ENCODE measurements at places on chromosomes 6 and 20. TPM values are rescaled to one million over a fixed set of nuclear protein-coding genes. Genes with fewer than 3 reads are reported as not detected.
A peak's percentile ranks its signal among the peaks of the same experiment; 100 is the strongest.

- peaks cover 1% of the 10 kb centered on the region for H3K27me3 ChIP-seq
- H3K4me3 ChIP-seq, result no peak overlapping the region
- H3K4me1 ChIP-seq, result no peaks in the 10 kb centered on the region
- DNase-seq, result no peak
- no peaks in the 10 kb centered on the region for H3K36me3 ChIP-seq
- H3K27ac ChIP-seq, result no peak overlapping the region
These were observed 39.0 kb downstream of the CAP2 start for GRCh38 chr6:17432356-17432755.

- H3K36me3 ChIP-seq, result no peaks in the 10 kb centered on the region
- H3K27me3 ChIP-seq, result no peaks in the 10 kb centered on the region
- DNase-seq, result no peak
- H3K27ac ChIP-seq, result no peak overlapping the region
These were observed 661.3 kb downstream of the BCKDHB start for GRCh38 chr6:80767808-80768207.

GRCh38 chr6:163329991-163330390 lies 84.5 kb upstream of the QKI start:
- H3K4me1 ChIP-seq, result peaks cover 26% of the 10 kb centered on the region
- no peaks in the 10 kb centered on the region for H3K36me3 ChIP-seq
- DNase-seq, result no peak
- H3K27ac ChIP-seq, result no peak overlapping the region
- H3K4me3 ChIP-seq, result no peak overlapping the region
- peaks cover 2% of the 10 kb centered on the region for H3K27me3 ChIP-seq

- peaks cover 7% of the 10 kb centered on the region for H3K27me3 ChIP-seq
- H3K4me1 ChIP-seq, result no peaks in the 10 kb centered on the region
- H3K36me3 ChIP-seq, result no peaks in the 10 kb centered on the region
- no peak overlapping the region for H3K4me3 ChIP-seq
- no peak for DNase-seq
These were observed 51.4 kb downstream of the CD40 start for GRCh38 chr20:46169245-46170171.

- no peaks in the 10 kb centered on the region for H3K36me3 ChIP-seq
- DNase-seq, result no peak
- no peaks in the 10 kb centered on the region for H3K27me3 ChIP-seq
These were observed 174.9 kb downstream of the PLCB1 start for GRCh38 chr20:8306937-8307336.

Gene HDGFL1
- total RNA-seq, result not detected

DNA sequence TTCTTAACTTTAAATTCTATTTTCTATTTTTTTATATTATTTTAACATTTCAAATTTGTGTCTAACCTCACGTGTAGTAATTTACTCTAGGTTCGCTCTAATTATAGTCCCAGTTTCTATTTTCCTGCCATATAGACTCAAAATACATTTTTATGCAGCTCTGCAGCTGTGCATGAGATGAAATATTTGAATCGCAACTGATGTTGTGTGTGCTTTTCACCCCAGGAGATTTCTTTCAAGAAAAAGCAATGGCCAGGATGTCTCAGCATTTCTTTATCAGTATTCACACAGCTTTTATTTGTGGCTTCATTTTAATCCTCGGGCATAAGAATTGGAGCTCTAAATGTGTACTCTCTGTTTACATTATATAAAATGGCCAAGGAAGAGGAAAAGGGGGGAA lies 157.6 kb downstream of the HDGFL1 start:
- no peak for DNase-seq
- H3K36me3 ChIP-seq, result no peaks in the 10 kb centered on the region
- no peaks in the 10 kb centered on the region for H3K4me1 ChIP-seq
- no peaks in the 10 kb centered on the region for H3K27me3 ChIP-seq
- H3K4me3 ChIP-seq, result no peak overlapping the region
- no peak overlapping the region for H3K27ac ChIP-seq

DNA sequence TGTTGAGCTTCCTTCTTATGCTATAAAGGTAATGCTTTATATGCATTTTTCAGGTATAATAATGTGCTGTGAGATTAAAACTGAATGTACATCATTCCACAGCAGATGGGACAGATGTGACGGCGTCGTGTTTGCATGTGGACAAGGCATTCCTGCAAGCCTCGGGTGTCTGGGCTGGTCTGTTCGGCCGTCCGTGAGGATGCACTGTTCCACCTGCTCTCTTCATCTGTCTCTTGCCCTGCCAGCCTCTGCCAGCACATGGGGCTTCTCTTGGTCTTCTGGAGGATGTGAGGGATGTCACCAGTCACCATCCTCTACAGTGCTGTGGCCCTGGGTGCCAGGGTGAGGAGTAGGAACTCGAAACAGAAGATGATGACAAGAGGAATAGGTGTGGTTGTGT lies 223.2 kb downstream of the ERMARD start:
- DNase-seq, result no peak
- H3K4me1 ChIP-seq, result no peaks in the 10 kb centered on the region
- no peak overlapping the region for H3K27ac ChIP-seq
- H3K4me3 ChIP-seq, result no peak overlapping the region

DNA sequence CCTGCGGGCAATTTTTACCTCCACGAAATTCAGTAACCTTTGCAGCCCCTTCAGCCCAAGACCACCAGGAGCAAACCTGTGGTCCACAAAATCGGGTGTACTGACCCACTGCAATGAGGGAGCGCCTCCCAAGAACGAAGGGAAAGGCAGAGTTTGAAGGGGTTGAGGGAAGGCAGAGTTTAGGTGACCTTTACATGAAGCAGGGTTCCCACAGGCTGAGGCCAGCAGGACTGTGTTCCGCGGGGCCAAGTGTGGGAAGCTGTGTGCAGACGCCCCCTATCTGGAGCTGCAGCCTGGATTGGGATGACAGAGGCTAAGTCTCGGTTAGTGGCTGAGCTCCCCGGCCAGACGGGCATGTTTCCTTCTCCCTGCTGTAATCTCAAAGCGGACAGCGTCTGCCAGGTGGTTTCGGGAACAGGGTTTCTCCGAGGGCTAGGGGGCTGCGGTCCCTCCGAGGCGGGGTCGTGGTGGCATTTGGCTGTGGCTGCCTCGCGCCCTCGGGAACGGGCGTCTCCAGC lies 826 bp upstream of the PYGB start:
- DNase-seq, result peak; percentile 64
- H3K27me3 ChIP-seq, result peaks cover 15% of the 10 kb centered on the region
- H3K4me3 ChIP-seq, result peak overlapping the region; percentile 86
- peaks cover 16% of the 10 kb centered on the region for H3K4me1 ChIP-seq

DNA sequence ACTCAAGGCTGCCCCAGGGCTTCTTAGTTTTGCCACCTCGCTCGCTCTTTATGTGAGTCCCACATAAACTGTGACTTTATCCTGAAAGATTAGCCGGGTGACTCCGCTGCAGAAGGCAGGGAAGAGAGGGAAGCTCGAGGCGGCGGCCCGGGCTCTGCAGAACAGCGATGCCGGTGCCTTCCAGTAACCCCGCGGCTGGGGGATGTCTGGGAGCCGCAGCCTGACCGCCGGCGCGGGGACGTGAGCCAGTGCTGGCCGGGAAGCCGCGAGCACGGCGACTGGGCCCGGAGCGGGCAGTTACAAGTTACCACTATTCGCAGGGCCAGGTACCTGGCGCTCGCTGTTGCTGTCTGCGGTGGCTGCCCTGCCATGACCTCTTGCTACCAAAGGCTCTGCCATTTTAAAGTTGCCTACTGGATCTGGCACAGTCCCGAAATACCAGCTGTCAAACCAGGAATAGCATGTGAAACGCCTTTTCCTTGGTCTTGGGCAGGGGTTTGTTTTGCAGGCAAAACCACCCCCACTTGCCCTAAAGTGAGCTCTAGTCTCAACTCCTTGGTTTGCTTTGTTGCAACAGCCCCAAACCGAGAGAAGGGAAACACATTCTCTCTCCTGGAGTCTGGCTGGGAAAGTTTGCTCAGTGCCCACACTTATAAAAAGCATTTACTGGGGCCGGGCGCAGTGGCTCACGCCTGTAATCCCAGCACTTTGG lies 124.0 kb upstream of the SLC2A12 start:
- no peaks in the 10 kb centered on the region for H3K36me3 ChIP-seq
- peak; percentile 70 for DNase-seq
- H3K27ac ChIP-seq, result peak overlapping the region; percentile 88
- H3K27me3 ChIP-seq, result peaks cover 13% of the 10 kb centered on the region
- H3K4me1 ChIP-seq, result peaks cover 31% of the 10 kb centered on the region
- H3K4me3 ChIP-seq, result peak overlapping the region; percentile 93

Gene ELOVL4
- total RNA-seq, result 3.3 TPM

GRCh38 chr6:17042422-17043147 lies 59.3 kb upstream of the STMND1 start:
- peaks cover 16% of the 10 kb centered on the region for H3K4me1 ChIP-seq
- peak overlapping the region; percentile 75 for H3K27ac ChIP-seq
- peak; percentile 59 for DNase-seq

- H3K4me3 ChIP-seq, result no peak overlapping the region
- H3K27ac ChIP-seq, result no peak overlapping the region
- DNase-seq, result no peak
- H3K36me3 ChIP-seq, result no peaks in the 10 kb centered on the region
- peaks cover 2% of the 10 kb centered on the region for H3K4me1 ChIP-seq
These were observed 409.9 kb upstream of the MARCKS start for GRCh38 chr6:113447088-113447831.

Gene ENPP3
- 0.64 TPM for total RNA-seq

DNA sequence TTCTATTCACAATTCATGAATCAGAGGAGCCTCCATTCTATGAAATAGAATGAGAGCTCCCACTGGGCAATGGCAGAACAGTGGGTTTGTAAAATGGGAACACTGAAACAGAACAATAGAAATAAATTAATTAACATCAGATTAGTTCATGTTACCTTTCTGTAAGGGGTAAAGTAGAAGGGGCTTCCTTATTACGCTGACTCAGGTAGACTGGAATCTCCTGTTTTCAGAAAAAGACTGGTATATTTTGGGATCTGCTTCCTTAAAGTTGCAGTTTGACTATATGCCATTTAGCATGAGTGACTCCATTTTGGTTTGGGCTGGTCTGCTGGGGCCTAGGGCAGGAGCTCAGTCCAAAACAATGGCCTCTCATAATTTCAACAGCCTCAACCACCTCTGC lies 52.8 kb upstream of the ZFAND3 start:
- no peak overlapping the region for H3K4me3 ChIP-seq
- no peaks in the 10 kb centered on the region for H3K36me3 ChIP-seq
- peaks cover 8% of the 10 kb centered on the region for H3K27me3 ChIP-seq
- peak overlapping the region; percentile 13 for H3K27ac ChIP-seq

DNA sequence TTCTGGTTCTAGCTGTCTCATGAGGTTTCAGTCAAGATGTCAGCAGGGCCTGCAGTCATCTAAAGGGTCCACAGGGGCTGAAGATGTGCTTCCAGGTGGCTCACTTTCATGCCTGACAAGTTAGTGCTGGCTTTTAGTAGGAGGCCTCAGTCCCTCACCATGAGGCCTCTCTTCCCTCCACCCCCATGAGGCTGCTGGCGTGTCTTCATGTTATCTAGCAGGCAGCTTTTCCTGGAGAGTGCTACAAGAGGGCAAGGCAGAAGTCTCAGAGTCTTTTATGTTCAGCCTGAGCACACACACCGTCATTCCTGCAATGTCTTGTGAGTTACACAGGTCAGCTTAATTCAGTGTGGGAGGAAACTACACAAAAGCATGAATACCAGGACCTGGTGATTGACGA lies 769.9 kb downstream of the HDGFL1 start:
- H3K27ac ChIP-seq, result no peak overlapping the region
- no peaks in the 10 kb centered on the region for H3K4me1 ChIP-seq
- H3K27me3 ChIP-seq, result no peaks in the 10 kb centered on the region
- H3K4me3 ChIP-seq, result no peak overlapping the region
- H3K36me3 ChIP-seq, result no peaks in the 10 kb centered on the region

DNA sequence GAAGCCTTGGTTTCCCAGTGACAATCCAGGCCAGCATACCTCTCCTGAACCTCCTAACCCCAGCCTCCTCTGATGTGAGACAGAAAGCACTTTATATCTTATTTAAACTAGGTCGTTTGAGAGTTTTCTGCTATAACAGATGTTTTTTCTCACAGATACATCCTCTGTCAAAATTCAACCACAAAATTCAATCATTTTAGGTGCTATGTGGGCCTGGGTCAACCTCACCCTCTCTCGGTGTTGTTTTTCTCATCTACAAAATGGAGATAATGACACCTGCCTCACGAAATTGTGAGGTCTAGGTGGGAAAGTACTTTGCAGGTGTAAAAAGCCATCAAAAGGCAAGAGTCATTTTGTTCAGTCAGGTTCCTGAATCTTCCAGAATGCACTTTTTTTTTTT lies 46.2 kb upstream of the NFATC2 start:
- peaks cover 14% of the 10 kb centered on the region for H3K4me1 ChIP-seq
- H3K36me3 ChIP-seq, result no peaks in the 10 kb centered on the region
- H3K27ac ChIP-seq, result no peak overlapping the region

Gene FNDC11
- total RNA-seq, result 1.3 TPM

Measured in endothelial cell (in vitro differentiated cells).